ENCODE measurements at places on chromosomes 3 and 15.

DNA sequence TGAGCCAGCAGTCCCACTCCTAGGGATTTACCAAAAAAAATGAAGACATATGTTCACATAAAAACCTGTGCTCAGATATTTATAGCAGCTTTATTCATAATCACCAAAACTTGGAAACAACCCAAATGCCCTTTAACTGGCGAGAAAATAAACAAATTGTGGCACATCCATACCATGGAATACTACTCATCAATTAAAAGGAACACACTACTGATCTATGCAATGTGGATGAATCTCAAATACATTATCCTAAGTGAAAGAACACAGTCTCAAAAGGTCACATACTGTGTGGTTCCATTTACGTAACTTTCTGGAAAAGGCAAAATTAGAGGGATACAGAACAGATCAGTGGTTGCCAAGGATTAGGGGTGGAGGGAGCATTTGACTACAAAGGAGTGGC, 394.5 kb downstream of the SHQ1 start:
- DNase-seq = no peak

- DNase-seq = no peak
Measured at GRCh38 chr3:102192575-102192974, 242.2 kb upstream of the ZPLD1 start.

- no peak for DNase-seq
Measured at GRCh38 chr3:49501842-49502241, 31.8 kb downstream of the DAG1 start.

DNA sequence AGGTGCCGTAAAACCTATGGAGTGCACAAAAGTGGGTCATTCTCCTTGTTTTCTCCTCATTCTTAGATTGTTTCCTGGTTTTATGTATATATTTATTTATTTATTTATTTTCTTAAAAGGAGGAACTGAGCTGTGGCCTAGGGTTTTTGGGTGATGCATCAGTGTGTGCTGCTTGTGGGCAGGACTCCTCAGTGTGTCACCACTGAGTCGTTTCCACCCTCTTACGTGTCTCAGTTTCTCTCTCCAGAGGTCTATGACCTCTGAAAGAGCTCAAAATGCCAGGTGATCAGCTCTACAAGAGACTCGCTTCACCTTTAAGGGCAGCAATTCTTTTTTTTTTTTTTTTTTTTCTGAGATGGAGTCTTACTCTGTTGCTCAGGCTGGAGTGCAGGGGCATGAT, 72.9 kb downstream of the CD200 start:
- no peak for DNase-seq

- no peak for DNase-seq
Measured at GRCh38 chr3:176431038-176431418, 766.3 kb downstream of the TBL1XR1 start.

DNA sequence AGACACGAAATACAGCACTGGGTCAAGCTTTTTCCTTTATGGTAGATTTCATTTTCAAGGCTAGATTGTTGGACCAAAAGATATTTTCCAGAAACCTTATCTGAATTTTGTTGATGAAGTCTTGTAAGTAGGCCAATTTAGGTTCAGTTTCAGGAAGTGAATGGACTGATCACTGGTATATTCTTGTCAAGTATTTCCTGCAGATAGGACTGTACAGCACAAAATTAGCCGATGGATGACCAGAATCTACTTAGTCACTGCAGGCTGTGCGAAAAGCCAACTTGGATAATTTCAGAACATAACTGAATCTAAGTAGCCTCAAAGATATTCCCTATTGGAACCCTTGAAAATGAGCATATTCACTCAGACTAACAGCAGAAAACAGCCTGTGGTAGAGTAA, 206.5 kb downstream of the NR1D2 start:
- no peak for DNase-seq

- no peak for DNase-seq
Measured at GRCh38 chr15:39321977-39322376, 258.9 kb upstream of the THBS1 start.

DNA sequence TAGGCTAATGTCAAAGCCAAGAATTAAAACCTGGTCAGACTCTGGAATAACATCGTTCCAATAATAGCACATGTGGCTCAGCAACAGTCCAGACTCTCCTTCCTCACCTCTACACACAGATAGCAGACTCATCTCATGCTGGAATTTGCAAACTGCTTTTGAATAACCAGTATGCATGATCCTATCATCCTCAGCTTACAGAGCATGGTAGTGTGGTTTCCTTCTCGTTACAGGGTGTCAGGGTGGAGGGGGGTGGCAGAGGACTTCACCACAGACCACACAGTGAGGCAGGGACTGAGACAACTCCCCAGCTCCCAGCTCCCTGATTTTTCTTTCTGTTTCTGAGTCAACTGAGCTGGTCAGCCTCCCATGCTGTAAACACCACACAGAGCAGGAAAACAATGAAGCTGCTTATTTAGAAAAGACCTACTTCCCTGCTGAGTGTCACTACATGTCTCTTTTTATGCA, 101.6 kb downstream of the RPL22L1 start:
- no peak for DNase-seq

GRCh38 chr3:161540594-161540993, 44.0 kb downstream of the OTOL1 start:
- DNase-seq = no peak

DNA sequence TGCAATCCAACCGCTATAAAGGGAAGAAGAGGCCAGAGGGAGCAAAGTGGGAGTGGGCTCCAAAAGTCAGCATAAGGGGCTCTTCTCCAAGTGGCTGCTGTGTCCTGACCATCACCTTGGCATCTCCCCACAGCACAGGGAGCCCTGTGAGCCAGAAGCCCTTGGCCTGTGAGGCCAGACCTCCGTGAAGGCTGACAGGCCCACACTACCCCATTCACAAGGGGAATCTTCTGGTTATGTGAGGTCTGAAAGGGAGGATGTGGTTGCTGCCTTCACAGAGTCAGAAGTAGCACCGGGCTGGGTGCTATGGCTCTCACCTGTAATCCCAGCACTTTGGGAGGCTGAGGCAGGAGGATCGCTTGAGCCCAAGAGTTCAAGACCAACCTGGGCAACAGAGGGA, 2.6 kb upstream of the ULK3 start:
- peak; percentile 25 for DNase-seq

DNA sequence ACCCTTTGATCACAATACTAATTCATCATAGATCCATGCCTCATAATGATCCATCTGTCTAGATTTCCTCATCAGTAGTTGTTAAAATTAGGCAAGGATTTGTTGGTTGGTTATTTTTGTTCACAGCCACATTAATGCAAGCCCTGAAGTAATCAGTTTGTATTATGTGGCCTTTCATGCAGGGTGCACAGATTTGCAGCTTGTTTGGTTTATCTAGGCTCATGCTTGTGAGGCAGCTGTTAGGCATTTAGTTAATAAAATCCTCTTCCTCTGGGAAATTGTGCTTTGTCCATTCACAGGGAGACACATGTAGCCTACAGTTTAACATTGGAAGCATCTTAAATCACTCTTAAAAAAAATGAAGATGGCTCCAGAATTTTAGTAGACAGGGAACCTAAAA, 162.8 kb upstream of the ZNF385D start:
- no peak for DNase-seq

- DNase-seq = no peak
Measured at GRCh38 chr3:185069037-185070030, 83.5 kb downstream of the C3orf70 start.

DNA sequence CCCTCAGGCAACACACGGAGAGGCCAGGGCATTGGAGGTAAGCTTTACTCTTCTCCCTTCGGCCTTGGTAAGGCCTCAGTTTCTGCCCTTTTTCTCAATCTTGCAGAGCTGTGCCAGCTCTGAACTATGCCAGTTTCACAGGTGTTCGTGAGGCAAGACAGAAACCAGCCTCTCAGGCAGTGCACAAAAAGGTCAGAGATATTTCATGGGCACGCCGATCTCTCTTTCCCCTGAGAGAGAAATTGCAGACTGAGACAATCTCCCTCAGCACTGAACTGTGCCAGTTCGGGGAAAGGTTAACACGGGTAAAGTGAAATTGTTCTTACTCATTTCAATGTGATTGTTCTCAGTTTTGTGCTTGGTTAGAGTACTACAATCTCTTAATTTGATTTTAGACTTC, 88.5 kb downstream of the GMNC start:
- no peak for DNase-seq

DNA sequence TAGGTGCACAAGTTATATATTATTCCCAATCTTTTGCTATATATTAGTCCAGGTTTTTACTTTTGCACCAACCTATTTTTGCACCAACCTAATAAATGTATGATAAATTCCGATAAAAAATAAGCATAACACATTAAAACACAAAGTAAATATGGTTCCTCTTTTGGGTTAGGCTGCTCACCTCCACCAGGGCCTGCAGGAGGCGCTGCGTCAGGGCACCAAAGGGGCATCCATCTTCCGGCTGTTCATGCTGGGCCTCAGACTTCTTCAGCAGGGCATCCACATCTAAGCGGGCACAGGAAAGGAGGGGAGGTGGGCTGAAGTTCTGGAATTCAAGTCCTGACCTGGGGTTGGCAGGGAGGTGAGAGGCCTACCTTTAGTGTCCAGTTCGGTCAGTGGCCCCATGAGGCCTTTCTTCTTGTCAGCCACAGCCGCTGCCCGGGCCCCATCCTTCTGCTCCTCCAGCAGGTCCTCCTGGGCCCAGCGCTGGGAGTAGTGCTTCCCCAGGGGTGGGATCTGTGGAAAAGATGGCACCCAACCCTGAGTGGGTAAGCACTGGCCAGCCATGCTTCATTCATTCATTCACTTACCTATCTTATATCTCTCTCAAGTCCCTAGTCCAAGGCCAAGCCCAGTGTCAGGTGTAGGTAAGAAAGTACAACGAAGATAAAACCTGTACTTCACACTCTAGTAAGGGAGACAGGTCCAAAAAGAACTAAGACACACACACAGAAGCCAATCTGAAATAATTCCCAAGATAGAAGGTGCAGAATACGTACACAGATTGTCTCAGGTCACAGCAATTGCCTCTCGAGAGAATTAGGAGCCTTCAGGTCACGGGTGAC, 5.2 kb downstream of the TADA3 start:
- DNase-seq = no peak

- DNase-seq = no peak
Measured at GRCh38 chr3:190537146-190537545, 23.3 kb downstream of the IL1RAP start.

GRCh38 chr15:62798536-62798935, 244.0 kb upstream of the TPM1 start:
- DNase-seq = no peak

- no peak for DNase-seq
Measured at GRCh38 chr15:44099671-44100070, 95.4 kb downstream of the FRMD5 start.

- peak; percentile 79 for DNase-seq
Measured at GRCh38 chr3:108124337-108125152, 33.7 kb upstream of the CD47 start.

- no peak for DNase-seq
Measured at GRCh38 chr3:197353867-197354567, 55.6 kb upstream of the DLG1 start.

DNA sequence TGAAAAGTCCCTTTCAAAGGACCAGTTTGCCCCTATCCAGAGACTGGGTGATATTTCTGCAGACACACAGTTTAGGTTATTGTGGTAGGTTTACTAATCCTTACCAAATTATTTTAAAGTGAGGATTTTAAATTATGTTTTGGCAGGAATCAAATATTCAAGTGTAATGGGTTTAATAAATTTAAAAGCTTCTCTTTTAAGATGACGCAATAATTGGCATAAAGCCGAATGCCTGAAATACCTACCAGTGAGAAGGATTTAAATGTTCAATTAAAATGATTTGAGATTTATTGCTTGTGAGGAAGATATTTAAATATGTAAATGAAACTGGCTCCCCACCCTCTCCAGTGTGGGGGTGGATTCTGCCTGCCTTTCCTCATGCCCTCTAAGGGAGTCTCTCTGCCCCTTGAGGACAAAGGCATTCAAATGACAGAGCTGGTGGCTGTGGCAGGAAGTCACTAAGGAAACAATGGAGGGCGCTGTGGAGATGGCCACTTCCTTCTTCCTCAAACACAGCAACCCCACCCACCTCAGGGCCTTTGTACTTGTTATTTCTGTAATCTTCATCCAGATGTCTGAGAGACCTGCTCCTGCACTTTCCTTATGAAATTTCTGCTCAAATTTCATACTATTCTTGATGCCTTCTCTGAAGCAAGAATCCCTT, 131.7 kb downstream of the TNIK start:
- DNase-seq = peak; percentile 53

DNA sequence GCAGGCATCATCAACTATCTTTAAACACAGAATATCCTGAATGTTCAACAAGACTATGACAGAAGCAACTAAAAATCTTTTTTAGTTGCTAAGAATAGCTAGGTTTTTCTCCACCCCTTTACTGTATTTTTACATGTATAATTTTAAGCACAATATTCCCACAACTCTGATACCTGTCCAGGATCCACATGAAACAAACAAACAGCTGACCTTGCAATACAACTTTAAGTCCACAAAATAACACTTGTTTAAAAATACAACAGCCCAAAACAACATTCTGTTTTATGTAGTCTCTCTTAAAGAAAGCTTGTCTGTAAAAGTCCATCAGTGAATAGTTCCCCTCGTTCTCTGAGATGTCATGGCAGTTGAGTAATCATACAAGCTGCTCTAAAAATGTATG, 41.1 kb downstream of the IFT57 start:
- no peak for DNase-seq

DNA sequence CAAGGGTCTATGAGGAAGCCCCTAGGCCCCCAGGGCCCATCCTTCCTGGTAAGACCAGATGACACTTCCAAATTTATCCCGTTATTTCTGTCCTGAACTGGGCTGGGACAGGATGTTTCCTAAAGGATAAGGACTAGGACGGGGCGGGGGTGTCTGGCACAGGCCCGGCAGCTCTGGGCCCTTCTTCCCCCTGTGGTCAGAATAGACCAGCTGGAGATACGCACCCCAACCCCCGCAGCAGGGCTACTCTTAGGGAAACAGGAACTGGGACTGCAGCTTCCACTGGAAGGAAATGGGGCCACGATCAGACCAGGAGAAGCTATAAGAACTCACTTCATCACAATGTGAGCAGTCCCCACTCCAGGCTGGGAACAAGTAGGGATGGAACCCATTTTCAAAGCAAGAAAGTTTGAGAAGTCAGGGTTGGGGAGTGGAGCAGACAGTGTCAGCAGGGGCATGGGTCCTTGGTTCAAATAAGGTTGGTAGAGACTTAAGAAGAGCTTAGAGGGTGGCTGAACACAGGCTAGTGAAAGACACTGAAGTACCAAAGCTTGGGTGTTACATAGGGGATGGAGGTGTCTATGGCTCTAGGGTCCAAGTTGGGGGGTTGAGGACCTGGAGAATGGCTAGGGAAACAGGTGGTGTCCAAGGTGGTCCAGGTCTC, 1.1 kb downstream of the NCKIPSD start:
- DNase-seq = no peak

DNA sequence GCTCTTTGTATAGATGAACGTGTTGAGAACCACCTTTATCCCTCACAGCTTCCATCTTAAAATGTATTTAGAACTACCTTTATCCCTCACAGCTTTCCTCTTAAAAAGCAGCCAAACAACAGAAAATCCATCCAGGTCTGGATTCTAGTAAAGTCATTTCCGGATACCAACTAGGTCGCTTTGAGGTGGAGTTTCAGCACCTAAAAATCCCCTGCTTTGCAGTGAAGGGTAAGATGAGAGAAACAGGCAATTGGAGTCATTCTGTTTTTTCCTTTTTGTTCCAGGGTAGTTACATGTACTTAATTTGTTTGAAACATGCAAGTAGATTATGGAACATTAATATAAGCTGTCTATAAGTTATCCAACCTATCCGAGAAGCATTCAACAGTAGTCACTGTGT, 192.0 kb downstream of the UBE2E2 start:
- DNase-seq = no peak

All from central memory CD4-positive, alpha-beta T cell (primary cell).